ENCODE measurements at places on chromosomes 6 and 20. TPM values are rescaled to one million over a fixed set of nuclear protein-coding genes. Genes with fewer than 3 reads are reported as not detected.

GRCh38 chr6:30781395-30781742, 37.0 kb upstream of the IER3 start:
- peak overlapping the region; percentile 89 for H3K27ac ChIP-seq
- no peak overlapping the region for H3K4me3 ChIP-seq
- no peaks in the 10 kb centered on the region for H3K36me3 ChIP-seq
- H3K4me1 ChIP-seq: peaks cover 32% of the 10 kb centered on the region
- H3K27me3 ChIP-seq: no peaks in the 10 kb centered on the region
- no peak for DNase-seq

DNA sequence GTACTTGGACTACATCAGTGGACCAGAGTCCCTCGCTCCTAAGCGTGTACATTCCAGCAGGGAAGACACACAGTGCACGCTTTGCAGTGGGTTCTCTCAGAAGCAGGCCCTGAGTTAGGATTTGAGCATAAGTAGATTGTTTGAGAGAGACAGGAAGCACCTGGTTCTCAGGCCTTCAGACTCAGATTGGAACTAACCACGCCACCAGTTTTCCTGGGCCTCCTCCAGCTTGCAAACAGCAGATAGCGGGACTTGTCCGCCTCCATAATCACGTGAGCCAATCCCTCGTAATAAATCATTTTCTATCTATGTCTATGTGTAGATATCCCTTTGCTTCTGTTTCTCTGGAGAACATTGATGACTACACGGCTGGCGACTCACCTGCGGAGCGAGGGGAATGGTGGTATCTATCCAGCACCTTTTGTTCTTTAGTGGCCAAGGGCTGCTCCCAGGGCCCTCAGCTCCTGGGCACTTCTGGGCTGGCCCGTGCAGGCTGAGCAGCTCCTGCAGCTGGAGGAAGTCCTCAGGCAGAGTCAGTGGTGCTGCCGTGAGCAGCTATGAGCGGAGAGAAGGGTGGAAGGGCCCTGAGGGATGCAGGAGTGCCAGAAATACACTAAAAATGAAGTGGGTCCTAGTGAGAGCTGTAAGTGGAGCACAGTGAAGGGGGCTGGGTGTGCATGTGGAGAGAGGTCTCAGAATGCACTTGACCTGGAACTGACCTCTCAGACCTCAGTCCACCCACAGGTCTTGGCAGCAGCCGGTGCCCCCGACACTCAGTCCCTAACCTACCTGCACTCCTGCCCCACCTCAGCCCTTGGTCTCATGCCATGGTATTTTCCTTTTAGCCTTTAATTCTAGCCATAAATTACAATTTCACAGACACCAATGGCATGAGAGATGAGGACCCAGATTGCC, 76.9 kb downstream of the STK35 start:
- H3K27me3 ChIP-seq: no peaks in the 10 kb centered on the region
- no peak overlapping the region for H3K4me3 ChIP-seq
- H3K4me1 ChIP-seq: no peaks in the 10 kb centered on the region
- H3K27ac ChIP-seq: no peak overlapping the region

- no peaks in the 10 kb centered on the region for H3K27me3 ChIP-seq
- DNase-seq: no peak
- H3K4me1 ChIP-seq: no peaks in the 10 kb centered on the region
- H3K27ac ChIP-seq: no peak overlapping the region
- no peaks in the 10 kb centered on the region for H3K36me3 ChIP-seq
Measured at GRCh38 chr6:127302728-127303660, 36.3 kb downstream of the RNF146 start.

Gene CDSN
- not detected for total RNA-seq
